WTC11 (cell line): ENCODE measurements at places on chromosomes 7 and 10.

DNA sequence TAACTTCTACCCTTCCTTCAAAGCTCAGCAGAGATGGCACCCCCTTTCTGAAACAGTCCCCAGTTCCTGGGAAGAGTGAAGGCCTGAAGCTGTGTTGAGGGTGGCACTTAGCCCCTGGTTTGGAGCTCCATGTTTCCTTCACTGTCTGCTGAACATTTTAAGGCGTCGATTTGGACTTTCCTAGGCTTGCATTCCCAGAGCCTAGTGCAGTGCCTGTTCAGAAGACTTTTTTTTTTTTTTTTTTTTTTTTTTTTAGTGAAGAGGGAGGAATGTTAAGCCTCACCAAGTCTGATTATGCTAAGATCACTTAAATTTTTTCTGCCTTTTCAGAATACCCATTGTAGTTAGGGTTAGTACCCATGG lies 97.0 kb downstream of the PFKFB3 start:
- DNase-seq: no peak

DNA sequence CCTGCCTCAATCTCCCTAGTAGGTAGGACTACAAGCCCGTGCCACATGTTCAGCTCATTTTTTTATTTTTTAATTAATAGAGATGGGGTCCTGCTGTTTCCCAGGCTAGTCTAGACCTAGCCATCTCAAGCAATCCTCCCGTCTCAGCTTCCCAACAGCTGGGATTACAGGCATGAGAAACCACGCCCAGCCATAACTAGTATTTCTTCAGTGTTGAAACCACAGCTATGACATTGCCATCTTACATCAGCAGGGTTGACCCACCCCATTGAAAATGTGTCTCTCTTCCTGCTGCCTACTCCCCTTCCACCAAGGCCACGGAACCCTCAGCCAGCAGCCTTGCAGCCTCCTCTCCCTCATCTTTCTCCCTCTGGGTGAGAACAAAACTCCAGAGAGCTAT lies 62.1 kb upstream of the ZNF746 start:
- DNase-seq: no peak

DNA sequence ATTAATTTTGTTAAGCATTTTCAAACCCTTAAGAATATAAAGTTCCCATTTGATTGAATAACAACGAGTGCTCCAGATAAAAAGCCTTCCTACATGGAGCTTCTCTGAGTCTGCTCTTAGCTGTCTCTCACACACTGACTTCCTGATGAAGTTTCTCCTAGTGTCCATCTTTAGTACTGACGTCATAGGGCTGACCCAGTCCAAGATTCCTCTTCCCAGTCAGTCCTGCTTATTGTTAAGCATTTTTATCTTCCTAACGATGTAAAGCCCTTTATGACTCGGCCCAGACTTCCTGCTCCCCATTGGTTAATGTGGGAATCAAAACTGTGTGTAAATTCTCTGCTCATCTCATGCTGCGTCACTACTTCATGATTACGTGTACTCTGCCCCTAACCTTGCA lies 398.8 kb downstream of the TFEC start:
- DNase-seq: no peak

DNA sequence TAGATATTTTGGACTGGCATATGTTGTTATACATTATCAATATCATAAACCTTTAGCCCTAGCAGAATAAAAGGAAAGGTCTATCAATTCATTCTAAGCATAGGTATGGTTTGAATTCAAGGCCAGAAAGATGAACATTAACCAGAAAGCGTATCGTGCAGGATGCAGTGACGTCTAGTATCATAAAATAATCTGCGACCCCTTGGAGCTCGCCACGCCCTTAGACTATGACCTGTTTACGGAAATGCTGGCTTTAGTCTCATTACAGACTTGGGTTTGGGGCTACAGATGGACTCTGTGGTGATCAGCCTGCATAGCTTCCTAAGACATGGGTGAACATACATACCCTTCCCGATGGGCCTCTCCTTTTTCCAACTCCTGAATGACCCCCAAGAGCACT lies 21.5 kb downstream of the INSYN2A start:
- DNase-seq: no peak

GRCh38 chr10:94042834-94043175 lies 49.1 kb downstream of the PLCE1 start:
- DNase-seq: no peak

GRCh38 chr10:78715435-78715834 lies 353.3 kb upstream of the ZMIZ1 start:
- no peak for DNase-seq

GRCh38 chr7:137904833-137905232 lies 58.1 kb upstream of the DGKI start:
- DNase-seq: no peak
